Activated naive CD4-positive, alpha-beta T cell treated with anti-CD3 and anti-CD28 coated beads, Interleukin-2, amount 50 U/mL, for 72 hours (primary cell): ENCODE measurements at places on chromosomes 3 and 15. TPM values are rescaled to one million over a fixed set of nuclear protein-coding genes. Genes with fewer than 3 reads are reported as not detected.

DNA sequence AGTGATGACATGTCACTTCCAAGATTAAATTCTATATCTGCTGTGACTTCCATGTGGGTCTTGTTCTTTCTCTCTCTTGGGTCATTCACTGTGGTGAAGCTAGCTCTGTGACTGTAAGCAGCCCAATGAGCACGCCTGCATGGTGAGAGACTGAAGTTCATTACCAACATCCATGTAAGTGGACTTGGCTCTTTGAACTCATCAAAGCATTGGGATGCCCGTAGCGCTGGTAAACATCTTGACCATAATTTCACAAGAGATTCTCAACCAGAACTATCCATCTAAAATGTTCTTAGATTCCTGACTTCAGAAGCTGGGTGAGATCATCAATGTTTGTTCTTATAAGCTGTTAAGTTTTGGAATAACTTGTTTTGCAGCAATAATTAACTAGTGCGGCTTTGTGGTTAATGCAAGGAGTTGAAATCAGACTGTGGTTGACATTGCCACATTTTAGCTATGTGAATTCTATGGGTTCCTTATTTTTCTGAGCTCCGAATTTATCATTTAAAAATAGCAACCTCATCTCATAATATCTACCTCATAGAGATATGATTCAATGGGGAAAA is 31.6 kb upstream of the LRRC3B start:
- no peak for DNase-seq

DNA sequence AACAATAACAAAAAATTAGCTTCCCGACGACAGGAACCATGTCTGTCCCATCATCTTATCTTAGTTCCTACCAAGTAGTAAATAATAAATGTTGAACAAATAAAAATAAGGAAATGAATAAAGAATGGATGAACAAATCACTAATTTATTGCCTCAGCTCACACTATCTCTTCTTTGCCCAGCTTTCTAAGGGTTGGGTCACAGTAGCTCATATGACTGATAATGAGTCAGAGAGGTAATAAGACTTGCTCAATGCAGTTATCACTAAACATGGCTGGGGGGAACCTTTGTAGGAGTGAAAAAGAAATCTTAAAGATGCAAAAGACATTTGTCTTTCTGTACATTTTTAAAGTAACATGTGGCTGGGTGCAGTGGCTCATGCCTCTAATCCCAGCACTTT is 182.2 kb downstream of the WDR76 start:
- no peak for DNase-seq

DNA sequence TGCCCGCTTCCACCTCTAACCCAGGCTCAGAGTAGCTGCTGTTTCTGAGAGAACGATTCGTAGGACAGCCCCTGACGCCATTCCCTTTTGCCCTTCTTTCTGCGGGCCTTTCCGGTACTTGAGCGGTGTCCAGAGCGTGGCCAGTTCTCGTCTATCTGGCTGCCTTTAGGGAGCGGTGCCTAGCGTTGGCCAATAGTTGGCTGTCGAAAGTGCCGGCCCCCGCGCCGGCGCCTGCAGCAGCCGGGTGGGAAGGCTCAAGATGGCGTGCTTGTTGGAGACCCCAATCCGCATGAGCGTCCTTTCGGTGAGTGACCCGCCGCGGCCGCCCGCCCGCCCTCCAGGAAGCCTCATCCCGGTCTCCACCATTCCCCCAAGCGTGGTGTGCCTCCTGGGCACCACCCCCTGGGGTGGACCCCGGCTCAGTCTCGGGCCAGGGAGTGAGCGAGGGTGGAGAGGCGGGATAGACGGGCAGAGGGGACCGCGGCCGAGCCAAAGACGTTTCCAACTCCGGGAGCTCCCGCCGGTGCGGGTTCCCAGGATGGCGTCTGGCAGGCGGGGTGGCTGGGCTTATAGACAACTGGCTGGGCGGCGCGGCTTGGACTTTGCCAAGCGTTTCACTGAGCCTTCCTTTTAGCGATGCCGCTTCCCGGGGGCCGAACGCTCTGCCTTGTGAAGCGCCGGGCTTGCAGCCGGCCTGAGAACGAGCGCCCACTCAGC is at the start of gene ARMC8:
Gene ARMC8, plus strand, starts transcription at position 6 of the 717 bp plus-strand sequence. Its CDS starts 254 bp downstream, at position 260.
- DNase-seq, result no peak

GRCh38 chr3:129077222-129077621 is 16.6 kb downstream of the GP9 start:
- no peak for DNase-seq

DNA sequence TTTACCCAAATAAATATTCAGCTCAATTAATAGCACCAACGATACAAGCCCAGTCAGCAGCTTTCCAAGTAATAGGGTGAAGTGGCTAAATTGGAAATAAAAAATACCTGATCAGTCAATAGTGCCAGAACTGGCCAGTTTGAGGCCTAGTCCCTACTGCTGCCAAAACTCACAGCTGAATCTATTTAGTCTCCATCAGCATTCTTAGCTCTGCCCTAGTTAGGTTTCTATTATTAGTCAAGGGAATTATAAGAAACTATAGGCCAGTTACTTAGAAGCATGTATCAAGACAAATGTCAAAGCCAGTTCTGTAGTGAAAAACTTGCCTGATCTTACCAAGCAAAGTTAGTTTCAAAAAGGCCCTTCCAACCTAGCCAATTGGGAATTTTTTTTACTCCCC is 146.2 kb upstream of the ZBTB20 start:
- DNase-seq, result no peak

DNA sequence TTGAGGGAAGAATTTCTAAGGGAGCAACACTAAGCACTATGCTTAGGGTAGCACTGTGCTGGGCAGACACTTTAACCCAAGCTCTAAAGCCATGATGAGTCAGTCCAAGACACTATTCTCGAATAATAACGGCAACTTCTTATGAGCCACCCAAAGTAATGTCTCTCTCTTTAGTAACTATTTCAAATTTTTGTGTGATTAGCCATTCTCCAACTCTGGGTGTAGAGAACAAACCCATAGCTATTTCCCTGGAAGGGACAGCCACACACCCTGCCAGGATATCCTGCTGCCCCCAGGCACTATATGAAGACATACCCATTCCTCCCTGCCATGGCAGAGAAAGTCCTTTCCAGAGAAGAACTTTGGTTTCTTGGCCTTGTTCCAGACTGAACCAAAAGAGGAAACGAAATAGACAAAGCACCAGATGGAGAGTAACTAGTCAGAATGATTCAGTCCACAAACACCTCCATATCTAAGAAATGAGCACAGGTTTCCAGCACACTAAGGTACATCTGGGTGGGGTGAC is 384.9 kb upstream of the THBS1 start:
- DNase-seq, result no peak

DNA sequence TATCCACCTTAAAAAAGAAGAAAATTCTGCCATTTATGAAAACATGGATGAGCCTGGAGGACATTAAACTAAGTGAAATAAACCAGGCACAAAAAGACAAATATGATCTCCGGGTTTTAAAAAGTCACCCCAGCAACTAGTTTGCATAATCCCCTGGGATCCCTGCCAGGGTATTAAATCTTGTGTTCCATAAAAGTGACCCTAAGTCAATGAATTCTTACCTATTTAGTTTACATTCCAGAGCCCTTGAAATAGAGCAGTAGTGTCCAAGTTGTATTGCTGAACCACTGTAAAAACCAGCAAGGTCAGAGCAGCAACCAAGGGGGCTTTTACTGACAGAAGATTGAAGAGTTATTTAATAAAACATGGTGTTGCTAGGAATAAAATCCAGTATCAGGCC is 716.8 kb upstream of the BCHE start:
- no peak for DNase-seq

- DNase-seq, result no peak
Measured at GRCh38 chr3:144831955-144832716, 860.5 kb downstream of the DIPK2A start.

Gene IQSEC1
- total RNA-seq, result 37.1 TPM
